GM12878 (cell line): ENCODE measurements at places on chromosomes 7 and 10. TPM values are rescaled to one million over a fixed set of nuclear protein-coding genes. Genes with fewer than 3 reads are reported as not detected.

Gene PRKG1
- total RNA-seq, result 0.05 TPM in 1 of 2 replicates, not detected in the other

Gene ARPC1A
- total RNA-seq, result 71.6 and 81.4 TPM in 2 replicates

Gene CD36
- 113 and 117 TPM in 2 replicates for total RNA-seq

Gene RADIL
- 0.11 TPM in 1 of 2 replicates, not detected in the other for total RNA-seq

Gene WNT2
- 0.15 and 0.37 TPM in 2 replicates for total RNA-seq

Gene FXYD4
- total RNA-seq, result not detected in 2 replicates

Gene PHF14
- 32.5 and 35.3 TPM in 2 replicates for total RNA-seq

Gene LIPF
- total RNA-seq, result not detected in 2 replicates

Gene LOXL4
- not detected in 2 replicates for total RNA-seq

Gene GIMAP5
- 4.5 and 5.6 TPM in 2 replicates for total RNA-seq

- no peak for DNase-seq
- no peak overlapping the region for H3K4me3 ChIP-seq
- no peaks in the 10 kb centered on the region for H3K4me1 ChIP-seq
- no peaks in the 10 kb centered on the region for H3K27me3 ChIP-seq
Observed at GRCh38 chr7:133345690-133346421, 93.0 kb downstream of the EXOC4 start.

DNA sequence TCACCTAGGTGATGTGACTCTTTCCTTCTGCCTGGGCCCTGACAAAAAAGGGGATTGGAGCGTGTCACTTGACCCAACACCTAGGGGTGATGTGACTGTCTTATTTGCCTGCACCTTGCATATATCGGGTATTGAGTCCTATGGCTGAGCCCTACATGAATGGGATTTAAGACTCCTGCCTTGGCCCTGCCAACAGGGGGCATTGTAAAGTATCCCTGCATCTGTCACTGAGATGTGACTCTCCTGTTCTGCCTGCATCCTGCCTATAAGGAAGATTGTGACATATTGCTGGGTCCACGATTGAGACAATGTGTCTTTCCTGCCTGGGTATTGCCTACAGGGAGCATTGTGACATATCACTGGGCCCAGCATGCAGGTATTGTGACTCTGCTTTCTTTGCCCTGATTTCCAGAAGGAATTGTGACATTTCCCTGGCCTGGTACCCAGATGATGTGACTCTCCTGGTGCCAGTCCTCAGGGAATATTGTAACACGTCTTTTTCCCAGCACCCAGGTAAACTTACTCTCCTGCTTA, 14.2 kb upstream of the ZNF107 start:
- H3K36me3 ChIP-seq, result no peaks in the 10 kb centered on the region
- DNase-seq, result no peak
- H3K27ac ChIP-seq, result no peak overlapping the region
- H3K4me1 ChIP-seq, result no peaks in the 10 kb centered on the region
- H3K27me3 ChIP-seq, result no peaks in the 10 kb centered on the region
- H3K4me3 ChIP-seq, result no peak overlapping the region

DNA sequence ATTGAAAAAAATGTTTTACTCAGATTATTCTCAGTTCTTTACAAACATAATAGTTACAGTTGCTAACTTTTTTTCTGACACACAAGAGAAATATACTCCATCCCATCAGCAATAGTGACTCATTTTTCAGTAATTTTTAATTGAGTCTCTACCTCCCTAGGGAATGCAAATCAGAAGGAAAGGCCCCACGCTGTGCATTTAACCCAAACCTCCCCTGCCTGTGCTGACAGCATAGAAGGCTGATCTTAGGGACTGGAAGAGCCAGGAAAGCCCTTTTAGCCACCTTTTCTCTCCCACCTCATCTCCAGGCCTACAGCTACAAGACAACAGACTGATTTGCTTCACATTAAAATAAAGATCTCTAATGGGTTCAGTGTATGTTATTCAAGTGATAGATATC, 24.7 kb upstream of the PIK3CG start:
- no peak for DNase-seq
- no peak overlapping the region for H3K4me3 ChIP-seq
- H3K36me3 ChIP-seq, result no peaks in the 10 kb centered on the region

DNA sequence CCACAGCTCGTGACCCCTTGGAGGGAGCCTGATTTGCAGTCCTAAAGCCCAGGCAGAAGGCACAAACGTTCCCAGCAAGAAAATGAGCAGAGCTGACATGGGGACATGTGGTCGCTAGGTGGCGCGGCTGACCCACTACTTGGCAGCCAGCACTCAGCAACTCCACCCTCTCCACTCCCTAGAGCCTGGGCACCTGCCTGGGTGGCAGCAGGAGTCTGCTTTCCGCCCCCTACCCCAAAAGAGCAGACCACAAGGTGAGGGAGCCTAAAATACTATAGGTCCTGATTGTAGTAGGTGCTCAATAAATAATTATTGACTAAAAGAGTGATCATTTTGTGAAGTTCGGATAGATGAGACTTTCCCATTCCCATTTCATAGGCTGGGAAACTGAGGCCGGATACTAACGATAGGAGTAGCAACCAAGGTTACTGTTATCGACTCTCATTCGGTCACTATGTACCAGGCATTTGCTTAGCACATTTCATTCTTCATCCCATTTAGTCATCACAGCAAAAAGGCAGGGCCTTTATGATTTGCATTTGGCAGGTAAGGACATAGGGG, 57.4 kb downstream of the NEUROG3 start:
- no peaks in the 10 kb centered on the region for H3K27me3 ChIP-seq
- no peak overlapping the region for H3K4me3 ChIP-seq
- H3K4me1 ChIP-seq, result no peaks in the 10 kb centered on the region
- H3K36me3 ChIP-seq, result no peaks in the 10 kb centered on the region

DNA sequence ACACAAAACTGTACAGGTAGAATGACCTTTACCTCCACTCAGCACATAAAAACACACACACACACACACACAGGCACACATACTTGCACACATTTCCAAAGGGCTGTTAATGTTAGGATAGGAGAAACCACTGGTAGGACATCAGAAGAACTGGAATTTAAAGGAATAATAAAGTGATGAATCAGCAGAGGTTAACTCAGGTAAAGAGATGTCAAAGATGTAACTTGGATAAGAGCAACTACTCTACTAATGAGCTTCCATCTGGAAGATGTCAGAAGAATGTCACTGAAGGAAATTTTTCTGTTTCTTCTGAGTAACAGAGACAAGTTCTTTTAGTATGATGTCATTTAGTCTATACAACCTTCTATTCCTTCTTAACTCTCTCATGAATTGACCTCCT, 26.4 kb upstream of the GPR37 start:
- DNase-seq, result no peak
- H3K27me3 ChIP-seq, result no peaks in the 10 kb centered on the region; the same call in 1 of the 2 replicates
- H3K4me1 ChIP-seq, result no peaks in the 10 kb centered on the region

- H3K36me3 ChIP-seq, result no peaks in the 10 kb centered on the region
- no peak overlapping the region for H3K27ac ChIP-seq
Observed at GRCh38 chr7:47513741-47514241, 68.1 kb downstream of the TNS3 start.

- peaks cover 4% of the 10 kb centered on the region; the same call in 1 of the 2 replicates for H3K27me3 ChIP-seq
- no peaks in the 10 kb centered on the region for H3K36me3 ChIP-seq
- DNase-seq, result no peak
- no peaks in the 10 kb centered on the region for H3K4me1 ChIP-seq
- H3K27ac ChIP-seq, result no peak overlapping the region
- H3K4me3 ChIP-seq, result no peak overlapping the region
Observed at GRCh38 chr7:16747102-16747501, 6.5 kb upstream of the TSPAN13 start.

GRCh38 chr7:17434841-17435692, 136.6 kb downstream of the AHR start:
- H3K4me1 ChIP-seq, result no peaks in the 10 kb centered on the region
- H3K27me3 ChIP-seq, result no peaks in the 10 kb centered on the region
- H3K36me3 ChIP-seq, result no peaks in the 10 kb centered on the region

- H3K27me3 ChIP-seq, result no peaks in the 10 kb centered on the region
- DNase-seq, result peak; percentile 44
- peak overlapping the region; percentile 21; the same call in 1 of the 2 replicates for H3K4me3 ChIP-seq
Observed at GRCh38 chr10:17443707-17444387, 10.5 kb downstream of the ST8SIA6 start.

GRCh38 chr10:119449760-119450461, 92.6 kb downstream of the RGS10 start:
- H3K36me3 ChIP-seq, result peaks cover 6% of the 10 kb centered on the region; the same call in 1 of the 2 replicates
- no peak overlapping the region for H3K4me3 ChIP-seq
- H3K27me3 ChIP-seq, result no peaks in the 10 kb centered on the region
- no peak for DNase-seq
- H3K4me1 ChIP-seq, result peaks cover 4% of the 10 kb centered on the region

DNA sequence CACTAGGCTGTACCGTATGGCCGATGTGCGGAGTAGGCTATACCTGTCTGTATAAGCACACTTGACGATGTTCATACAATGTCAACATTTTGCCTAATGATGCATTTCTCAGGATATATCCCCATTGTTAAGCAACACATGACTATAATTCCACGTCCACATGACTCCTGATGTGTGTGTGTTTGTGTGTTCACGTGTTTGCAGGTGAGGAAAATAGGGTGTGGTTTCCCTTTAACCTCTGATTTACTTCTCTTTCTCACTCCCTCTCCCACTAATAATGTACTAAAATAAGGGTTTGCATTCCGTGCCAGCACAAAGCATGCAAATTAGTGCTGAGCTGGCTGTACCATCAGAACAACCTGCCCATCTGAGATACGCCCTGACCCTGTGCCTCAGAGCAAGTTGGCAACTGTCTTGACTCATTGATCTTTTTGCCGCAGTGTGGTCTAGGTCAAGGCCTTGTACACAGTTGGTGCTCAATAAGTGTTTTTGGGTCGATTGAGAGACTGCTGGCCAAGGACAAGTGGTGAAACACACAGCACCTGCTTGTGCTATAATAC, 64.6 kb upstream of the DOCK1 start:
- H3K4me1 ChIP-seq, result no peaks in the 10 kb centered on the region
- H3K4me3 ChIP-seq, result no peak overlapping the region
- H3K36me3 ChIP-seq, result no peaks in the 10 kb centered on the region
- H3K27ac ChIP-seq, result no peak overlapping the region

GRCh38 chr7:84002348-84002747, 192.2 kb downstream of the SEMA3A start:
- DNase-seq, result no peak
- H3K27me3 ChIP-seq, result no peaks in the 10 kb centered on the region
- no peak overlapping the region for H3K27ac ChIP-seq
- no peak overlapping the region for H3K4me3 ChIP-seq
